ENCODE measurements at places on chromosomes 2 and 18.

DNA sequence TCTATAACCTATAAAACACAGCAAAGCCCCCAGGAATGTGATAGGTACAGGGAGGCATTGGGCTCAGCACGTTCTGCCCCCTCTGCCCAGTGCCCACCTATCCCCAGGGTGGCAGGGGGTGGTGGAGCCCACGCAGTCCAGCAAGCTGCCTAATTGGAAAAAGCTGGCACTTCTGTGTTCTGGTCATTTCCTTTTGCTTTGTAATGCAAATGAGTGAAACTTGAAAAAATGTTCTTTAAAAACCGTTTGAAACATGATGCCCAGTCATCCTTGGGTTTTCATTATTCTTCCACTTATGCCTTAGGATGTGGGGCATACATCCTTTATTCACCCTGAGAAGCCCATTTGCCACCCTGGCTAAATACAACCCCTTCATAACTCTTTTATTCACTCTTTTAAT, 89.9 kb upstream of the LTBP1 start:
- DNase-seq, result no peak

- no peak for DNase-seq
Measured at GRCh38 chr2:76506538-76506937, 795.8 kb upstream of the GCFC2 start.

- DNase-seq, result no peak
Measured at GRCh38 chr2:236205867-236206645, 37.9 kb upstream of the GBX2 start.

GRCh38 chr18:9082711-9083510, 19.6 kb upstream of the NDUFV2 start:
- no peak for DNase-seq

DNA sequence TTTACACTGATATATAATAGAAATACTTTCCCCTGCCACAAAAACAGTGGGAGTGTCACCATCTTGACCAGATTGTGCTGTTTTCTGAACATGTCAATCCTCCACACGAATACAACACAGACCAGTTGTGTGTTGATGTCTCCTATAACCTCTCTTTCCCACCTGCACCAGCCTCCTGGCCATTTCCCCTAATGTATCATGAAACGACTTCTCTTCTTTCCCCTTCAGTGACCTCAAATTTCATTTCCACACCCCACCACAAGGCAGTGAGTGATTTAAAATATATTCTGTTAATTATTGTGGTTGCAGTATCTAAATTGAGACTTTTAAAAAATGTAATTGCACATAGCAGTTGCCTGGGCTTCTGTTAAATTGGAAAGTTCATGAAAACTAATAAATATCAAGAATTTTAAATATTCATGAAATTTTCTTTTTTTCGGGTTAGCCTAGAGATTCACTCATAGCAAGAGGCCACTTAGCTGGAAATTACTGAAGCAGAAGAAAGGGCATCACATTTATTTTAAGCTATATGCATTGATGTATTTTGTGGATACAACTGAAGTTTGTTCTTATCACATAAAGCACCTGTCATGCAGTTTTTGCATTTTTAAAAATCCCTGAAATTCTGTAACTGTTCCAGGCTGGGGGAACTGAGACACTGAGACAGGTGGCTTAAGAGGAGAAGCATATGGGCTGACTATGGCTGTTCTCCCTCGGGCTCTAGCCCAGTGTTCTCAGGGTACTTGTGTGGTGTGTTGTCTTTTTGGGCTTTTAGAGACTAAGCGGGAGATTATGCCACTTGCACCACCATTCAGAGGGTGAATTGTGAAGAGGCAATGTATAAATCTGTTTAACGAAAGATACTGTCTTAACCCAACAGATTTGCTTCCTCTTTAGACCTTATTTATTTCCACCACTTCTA, 15.9 kb downstream of the FAM171B start:
- DNase-seq, result no peak

- DNase-seq, result no peak
Measured at GRCh38 chr2:85682378-85682777, 11.8 kb upstream of the GNLY start.

DNA sequence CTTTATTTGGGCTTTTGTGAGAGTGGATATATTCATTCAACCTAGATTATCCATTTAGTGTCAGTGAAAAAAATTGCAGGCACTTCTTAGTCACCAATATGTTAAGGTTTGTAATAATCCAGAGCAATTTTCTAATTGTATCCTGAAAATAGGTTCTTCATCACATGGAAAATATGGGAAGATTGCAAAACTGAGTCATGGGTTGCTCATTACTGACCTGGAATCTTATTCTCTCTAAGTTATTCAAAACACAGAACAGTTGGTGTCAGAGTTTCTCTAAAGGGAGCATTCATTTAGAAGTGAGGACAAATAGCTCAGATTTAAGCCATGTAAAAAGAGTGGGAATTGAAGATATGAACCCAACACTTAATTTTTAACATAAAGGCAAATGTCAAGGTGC, 181.3 kb downstream of the IKZF2 start:
- no peak for DNase-seq

GRCh38 chr18:68532328-68532885, 182.5 kb downstream of the TMX3 start:
- no peak for DNase-seq

- no peak for DNase-seq
Measured at GRCh38 chr18:22564036-22564435, 146.3 kb upstream of the CTAGE1 start.

Measured in activated CD4-positive, CD25-positive, alpha-beta regulatory T cell (primary cell).